Activated CD8-positive, alpha-beta memory T cell treated with anti-CD3 and anti-CD28 coated beads for 48 hours (primary cell): ENCODE measurements at places on chromosomes 13 and 19.

GRCh38 chr19:51194527-51195315 is 30.2 kb upstream of the CD33 start:
- DNase-seq, result no peak

DNA sequence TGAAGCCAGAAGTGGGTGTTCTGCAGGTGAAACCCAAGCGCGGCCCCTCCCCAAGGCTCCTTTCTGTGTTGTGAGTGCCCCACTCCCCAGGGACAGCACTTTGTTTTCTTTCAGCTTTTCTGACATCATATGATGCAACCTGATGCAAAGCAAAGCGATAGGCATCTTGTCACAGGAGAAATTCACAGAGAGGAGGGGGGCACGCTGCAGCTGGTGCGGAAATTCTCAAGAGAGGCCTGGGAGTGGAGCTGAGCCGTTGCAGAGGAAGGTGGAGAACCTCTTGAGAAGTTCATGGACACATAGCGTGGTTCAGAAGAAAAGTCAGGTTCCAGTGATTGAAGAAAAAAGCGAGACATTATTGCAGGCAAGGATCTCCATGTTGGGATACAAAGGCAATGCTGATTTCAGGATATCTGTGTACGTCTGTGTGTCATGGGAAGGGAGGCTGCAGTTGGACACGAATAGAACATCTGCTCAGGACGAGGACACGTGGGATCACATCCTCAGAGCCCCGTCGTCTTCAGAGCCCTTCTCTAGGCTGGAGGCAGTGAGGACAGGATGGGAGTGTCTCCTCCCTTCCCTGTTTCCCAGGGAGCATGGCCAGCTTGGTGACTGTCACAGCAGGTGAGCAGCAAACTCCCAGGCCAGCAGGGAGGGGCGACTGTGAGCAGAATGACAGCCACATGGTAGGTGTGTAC is 79.2 kb downstream of the IRS2 start:
- DNase-seq, result no peak

DNA sequence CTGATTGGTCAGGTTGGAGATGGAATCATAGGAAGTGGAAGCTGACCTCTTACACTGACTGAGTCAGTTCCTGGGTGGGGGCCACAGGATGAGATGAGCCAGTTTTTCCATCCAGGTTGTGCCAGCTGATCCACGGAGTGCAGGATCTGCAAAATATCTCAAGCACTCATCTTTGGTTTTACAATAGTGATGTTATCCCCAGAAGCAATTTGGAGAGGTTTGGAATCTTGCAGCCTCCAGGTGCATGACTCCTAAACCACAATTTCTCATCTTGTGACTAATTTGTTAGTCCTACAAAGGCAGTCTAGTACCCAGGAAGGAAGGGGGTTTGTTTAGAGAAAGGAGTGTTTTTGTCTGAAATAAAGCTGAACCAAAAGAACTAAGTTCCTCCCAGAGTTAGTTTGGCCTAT is 212.8 kb downstream of the SLITRK6 start:
- no peak for DNase-seq

GRCh38 chr13:114007566-114007965 is 33.7 kb upstream of the C13orf46 start:
- DNase-seq, result no peak

DNA sequence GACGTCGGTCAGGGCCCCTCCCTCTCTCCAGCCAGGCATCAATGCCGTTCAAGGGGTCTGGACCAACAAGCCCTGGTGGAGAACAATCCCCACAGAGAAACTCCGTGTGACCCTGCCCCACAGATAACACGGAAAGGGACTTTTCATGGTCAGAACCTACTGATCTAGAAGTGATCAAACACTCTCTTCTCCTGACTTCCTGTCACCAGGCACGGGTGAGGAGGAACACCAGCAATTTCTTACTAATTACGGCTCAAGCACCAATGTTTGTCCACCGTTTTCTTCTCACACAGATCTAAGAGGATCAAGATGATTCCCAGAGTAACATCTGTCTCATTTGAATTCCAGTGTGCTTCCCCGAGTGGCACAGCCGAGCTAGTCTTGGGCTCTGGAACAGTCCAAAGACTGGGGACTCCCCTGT is 11.8 kb downstream of the RASA3 start:
- DNase-seq, result no peak

DNA sequence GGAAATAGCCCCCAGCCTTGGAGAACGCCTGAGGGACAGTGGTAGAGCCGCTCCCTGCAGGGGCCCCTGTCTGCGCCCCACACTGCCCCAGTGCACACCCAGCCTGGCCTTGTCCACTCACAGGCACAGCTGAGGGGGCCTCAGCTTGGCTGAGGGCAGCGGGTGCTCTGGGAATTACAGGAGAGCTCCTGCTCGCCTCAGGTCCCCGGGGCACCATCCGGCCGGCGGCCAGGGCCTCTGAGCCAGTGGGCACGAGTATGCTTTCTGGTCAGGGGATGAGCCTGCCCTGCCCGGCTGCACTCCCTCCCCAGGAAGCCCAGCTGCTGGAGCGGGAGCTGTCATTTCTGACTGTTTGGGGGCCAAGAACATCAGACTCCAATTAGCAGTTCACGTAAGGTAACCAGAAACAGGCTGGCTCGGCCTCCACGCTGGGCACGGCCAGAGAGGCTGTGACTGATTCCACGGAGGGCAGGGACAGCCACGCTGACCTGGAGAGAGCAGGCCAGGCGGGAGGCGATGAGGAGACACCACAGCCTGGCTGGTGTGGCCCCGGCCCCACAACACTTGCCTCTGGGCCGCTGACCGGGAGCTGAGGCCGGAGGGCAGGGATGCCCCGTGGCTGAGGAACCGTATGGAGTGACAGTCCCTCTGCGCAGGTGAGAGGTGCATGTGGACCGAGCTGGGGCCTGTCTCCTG is 15.4 kb downstream of the CEBPG start:
- DNase-seq, result no peak

DNA sequence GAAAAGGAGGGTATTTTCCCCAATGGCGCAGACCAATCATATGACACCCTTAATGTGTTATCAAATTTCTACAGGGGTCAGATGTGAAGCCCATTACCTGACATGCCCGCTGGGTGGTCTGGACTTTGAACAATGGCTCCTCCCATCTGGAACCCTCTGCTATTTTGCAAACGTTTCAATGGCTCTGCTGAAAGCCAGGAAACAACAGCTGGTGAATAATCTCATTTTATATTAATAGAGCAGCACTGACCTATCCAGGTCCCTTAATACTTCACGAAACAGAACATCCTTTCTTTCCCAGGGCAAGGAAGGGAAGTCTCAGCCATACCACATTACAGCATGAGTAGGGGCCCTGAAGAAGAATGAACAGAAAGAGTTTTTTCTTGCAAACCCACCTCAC is 20.3 kb upstream of the KPNA3 start:
- no peak for DNase-seq

DNA sequence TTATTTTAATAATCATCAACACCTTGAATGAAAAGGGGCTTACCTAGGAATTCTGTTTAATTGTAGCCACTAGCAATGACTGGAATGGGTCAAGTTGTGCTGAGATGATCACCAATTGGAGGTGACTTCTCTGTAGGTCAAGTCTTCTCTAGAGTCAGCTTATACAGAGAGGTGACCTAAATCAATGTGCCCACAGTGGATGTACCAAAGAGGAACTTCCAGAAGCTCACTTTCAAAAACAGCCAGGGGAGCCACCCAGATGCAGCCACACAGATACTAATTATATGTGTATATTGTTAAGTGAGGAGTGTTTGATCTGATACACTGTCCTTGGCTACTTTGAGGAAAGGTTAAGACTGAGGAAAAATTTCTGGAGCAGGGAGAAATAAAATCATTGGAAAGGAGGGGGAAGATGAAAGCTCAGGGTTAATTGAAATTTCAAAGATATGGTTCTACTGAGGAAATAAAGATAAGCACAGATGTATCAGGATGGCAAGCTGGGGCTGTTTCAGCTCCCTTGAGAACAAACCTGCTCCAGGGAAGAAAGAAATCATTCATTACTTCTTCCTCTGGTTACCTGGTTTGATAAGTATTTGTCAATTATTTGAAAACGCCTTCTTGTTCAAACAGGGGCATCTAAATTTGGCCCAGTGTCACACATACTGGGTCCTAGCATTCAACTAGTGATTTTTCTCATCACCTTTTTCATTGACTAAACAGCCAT is 5.1 kb downstream of the GPR183 start:
- no peak for DNase-seq

DNA sequence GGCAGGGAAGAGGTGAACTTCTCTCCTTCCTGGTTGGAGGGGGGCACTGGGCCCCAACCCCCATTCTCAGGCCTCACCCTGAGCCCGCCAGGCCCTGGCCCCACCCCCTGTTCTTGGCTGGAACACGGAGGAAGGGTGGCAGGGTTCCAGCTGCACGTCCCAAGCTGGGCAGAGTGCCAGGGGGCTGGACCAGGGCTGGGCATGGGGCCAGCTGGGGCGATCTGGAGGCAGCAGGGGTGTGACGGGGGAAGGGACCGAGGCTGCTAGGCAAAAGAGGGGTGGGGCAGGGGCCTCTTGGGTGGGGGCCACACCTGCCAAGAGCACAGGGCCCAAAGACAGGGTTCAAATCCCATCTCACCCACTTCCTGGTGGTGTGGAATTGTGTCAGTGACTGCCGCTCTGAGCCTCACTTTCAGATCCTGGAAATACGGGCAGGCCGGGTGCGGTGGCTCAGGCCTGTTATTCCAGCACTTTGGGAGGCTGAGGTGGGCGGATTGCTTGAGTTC is 2.2 kb downstream of the HIF3A start:
- DNase-seq, result no peak

- no peak for DNase-seq
Measured at GRCh38 chr19:40370997-40371801, 18.8 kb downstream of the HIPK4 start.

GRCh38 chr19:49506575-49507105 is 5.8 kb upstream of the FCGRT start:
- peak; percentile 69 for DNase-seq

- DNase-seq, result no peak
Measured at GRCh38 chr13:76038920-76039716, 403.0 kb downstream of the LMO7 start.

- no peak for DNase-seq
Measured at GRCh38 chr19:45772130-45772840, 3.2 kb upstream of the SIX5 start.

GRCh38 chr13:91155512-91156114 is 191.9 kb upstream of the MIR17HG start:
- no peak for DNase-seq

GRCh38 chr13:31056644-31057271 is 104.9 kb downstream of the HSPH1 start:
- no peak for DNase-seq

- no peak for DNase-seq
Measured at GRCh38 chr13:97999653-98000052, 46.2 kb downstream of the IPO5 start.

DNA sequence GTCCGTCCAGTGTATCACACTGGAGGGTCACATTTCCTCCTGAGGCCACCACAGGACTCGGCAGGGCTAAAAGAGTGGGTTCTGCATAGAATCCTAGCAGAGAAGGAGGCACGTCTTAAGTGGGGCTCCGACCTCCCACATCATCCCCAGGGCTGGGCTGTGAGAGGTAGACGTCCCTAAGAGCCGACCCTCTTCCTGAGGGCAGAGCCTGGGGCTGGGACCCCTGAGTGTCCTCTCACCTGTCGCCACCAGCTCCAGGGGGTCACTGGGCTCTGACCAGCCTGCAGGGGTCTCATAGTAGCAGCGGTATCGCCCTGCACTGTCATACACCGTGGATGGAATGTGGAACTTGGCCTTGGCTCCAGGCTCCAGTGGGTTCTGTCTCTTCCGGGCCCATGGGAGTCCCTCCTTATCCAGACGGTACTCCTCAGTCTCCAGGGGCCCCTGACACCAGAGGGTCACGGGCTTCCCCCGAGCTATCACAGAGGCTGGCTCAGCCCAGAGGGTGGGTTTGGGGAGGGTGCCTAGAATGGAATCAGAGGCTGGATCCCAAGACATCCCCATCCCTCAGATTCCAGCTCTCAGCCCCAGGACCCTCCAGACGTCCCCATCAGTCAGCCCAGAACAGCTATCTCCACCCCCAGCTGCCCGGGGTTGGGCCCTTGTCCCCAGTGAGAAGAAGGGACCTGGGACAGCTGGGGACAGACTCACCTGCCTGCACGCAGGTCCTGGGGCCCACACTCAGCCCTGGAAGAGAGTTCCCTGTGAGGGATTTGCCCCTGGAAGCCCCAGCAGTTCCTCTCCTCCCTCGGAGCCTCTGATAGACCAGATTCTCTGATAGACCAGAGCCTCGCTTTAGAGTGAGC is 590 bp downstream of the LILRB5 start:
- DNase-seq, result no peak

GRCh38 chr19:51431124-51431523 is 13.7 kb upstream of the SIGLEC10 start:
- no peak for DNase-seq

DNA sequence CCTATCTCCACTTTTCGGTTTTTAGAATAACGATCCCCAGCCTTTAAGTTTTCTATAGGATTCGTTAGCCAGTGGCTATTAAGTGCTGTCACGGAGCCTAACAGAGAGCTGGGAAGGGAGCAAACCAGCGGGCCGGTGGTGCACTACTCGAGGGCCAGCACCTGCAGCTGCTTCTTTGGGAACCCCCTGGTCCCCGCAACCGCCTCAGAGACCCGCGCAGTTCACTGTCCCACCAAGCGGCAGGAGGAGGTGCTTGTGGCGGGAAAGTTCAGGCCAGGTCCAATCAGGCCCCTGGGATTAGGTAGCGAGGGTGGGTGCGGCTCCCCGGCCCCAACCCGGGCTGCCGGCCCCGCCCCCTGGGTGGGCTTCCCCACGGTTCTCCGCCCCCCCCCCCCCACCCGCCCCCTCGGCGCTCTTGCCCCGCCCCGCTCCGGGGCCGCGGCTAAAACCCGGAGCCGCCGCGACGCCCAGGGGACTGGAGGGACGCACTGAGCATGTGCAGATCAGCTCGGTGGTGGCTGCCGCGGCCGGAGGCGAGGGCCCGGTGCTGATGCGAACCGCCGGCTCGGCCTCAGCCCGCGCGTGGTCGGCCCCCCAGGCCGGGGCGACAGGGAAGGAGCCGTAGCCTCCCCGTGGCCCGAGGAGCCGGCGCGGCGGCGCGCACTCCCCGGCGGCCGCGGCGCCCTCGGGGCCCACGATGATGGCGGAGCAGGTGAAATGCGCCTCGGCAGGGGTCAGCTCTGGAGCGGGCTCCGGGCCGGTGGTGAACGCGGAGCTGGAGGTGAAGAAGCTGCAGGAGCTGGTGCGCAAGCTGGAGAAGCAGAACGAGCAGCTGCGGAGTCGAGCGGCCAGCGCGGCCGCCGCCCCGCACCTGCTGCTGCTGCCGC is at the start of gene SLAIN1:
Gene SLAIN1, plus strand, starts transcription at position 471 of the 887 bp plus-strand sequence. Its CDS starts 227 bp downstream, at position 698.
- DNase-seq, result peak; percentile 45

DNA sequence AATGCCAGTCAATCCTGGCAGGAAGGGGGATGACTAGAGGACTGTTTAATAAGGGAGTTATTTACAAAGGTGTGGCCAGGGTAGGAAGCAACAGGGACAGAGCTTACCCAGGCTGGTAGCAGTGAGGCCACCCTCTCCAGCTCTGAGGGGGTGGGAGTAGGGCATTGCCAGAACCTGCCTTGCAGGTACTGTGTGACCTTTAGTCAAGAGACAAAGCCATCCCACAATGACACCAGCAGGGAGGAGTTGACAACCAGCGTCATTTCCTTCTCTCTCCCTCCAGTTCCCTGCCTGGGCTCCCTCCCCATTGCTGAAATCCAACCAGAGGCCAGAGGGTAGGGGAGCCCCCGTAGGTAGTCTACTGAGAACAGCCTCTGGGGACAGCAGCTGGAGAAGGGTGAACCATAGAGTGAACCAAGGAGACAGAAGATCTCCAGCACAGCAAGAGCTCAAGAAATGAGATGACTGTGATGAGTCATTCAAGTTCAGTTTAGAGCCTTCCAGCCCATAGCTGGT is 33.3 kb upstream of the SPATA13 start:
- DNase-seq, result peak; percentile 1

- no peak for DNase-seq
Measured at GRCh38 chr13:113863524-113864272, at the start of gene GAS6. TSS of gene GAS6 (minus strand) at chr13:113864076. CDS start at chr13:113863920, 156 bp downstream.
